SK-N-MC (cell line): ENCODE measurements at places on chromosomes 16 and 17.
A peak's percentile ranks its signal among the peaks of the same experiment; 100 is the strongest.

- DNase-seq: no peak
These were observed 166.8 kb upstream of the TBX2 start for GRCh38 chr17:61232871-61233270.

DNA sequence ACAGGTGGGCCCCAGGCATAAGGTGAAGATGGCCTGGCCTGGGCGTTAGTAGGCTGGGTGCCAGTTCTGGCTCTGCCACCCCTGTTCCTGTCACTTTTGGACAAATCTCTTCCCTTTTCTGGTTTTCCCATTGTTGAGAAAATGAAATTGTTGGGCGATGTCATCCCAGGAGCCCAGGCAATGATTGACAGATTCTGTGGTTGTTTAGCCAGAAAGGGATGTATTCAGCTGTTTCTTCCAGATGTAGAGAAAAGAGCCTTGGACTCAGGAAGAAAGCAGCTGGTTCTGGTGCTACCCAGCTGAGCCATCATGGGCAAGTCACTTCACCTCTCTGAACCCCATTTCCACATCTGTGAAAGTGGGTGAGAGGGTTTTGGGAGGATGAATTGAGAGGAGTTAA, 60.1 kb upstream of the MRTFB start:
- no peak for DNase-seq

DNA sequence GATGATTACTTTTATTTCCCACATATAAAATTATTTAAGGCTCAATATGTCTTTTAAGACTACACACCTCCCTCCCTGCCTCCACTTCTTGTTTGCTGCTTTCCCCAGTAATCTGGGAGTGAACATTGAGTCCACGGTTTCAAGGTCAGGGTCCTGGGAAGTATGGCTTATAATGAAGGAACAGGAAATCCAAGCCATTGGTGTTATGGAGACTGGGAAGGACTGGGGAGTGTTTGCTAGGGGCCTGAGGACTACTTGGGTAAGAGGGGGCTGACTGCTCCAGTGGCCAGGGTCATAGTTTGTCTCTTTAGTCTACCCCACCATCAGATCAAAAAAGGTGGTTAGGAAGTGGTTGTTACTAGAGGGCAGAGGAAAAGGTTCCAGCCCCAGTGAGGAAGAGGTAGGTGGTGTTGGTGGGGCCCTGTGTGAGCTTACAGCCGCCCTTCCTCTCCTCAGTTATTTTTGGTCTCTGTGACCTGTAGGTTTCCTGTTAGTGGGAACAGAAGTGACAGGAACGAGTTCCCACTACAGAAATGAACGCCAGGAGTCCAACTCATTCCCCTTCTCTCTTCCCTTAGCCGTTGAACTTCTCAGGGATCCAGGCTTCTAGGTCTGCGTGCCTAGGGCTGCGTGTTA, 742 bp upstream of the SLC16A13 start:
- DNase-seq: no peak

GRCh38 chr16:15773968-15774367, 82.9 kb downstream of the MYH11 start:
- DNase-seq: no peak

GRCh38 chr16:3022208-3022683, 1.5 kb downstream of the HCFC1R1 start:
- DNase-seq: no peak

- DNase-seq: no peak
These were observed 9.6 kb downstream of the DCTN5 start for GRCh38 chr16:23650674-23651416.

DNA sequence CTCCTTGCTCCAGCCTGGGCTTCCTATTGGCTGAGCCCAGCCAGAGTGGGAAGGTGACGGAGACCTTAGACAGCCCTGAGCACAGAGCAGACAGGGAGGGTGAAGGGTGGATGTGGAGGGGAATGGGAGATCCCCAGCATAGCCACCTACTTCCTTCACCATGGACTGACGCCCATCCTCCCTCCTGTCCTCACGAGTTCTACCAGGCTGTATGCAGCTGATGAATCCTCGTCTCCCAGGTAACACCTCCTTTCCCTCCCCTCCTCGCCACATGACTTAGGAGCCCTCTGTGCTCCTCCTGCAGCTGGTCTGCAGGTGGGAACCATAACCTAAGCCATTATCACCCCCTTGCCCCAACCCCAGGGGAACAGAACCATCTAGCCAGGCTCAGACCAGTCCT, 9.0 kb upstream of the CRHR1 start:
- no peak for DNase-seq

- no peak for DNase-seq
These were observed 49.4 kb upstream of the CDC42EP4 start for GRCh38 chr17:73360961-73361761.

GRCh38 chr16:85019659-85020245, 7.8 kb upstream of the KIAA0513 start:
- no peak for DNase-seq

DNA sequence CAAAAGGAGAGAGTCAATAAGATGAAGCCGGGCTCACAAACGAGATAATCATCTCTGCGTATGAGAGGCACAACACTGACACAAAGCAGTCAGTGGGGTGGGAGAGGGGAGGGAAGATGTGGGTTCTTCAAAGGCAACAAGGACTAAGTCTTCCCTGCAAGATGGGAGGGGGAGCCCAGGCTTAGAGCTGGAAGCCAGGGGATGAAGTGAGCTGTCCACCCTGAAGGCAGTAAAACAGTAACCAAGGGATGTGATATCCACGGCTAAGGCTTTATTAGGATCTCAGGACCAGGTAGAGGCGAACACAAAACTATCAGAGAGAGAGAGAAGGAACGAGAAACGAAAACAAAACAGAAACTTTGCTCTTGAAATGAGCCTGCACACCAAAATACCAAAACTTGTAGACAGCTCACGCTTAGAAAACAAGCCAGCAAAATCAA, 115.9 kb downstream of the DYNLRB2 start:
- no peak for DNase-seq

- DNase-seq: no peak
These were observed 16.1 kb downstream of the PARN start for GRCh38 chr16:14613991-14614390.

DNA sequence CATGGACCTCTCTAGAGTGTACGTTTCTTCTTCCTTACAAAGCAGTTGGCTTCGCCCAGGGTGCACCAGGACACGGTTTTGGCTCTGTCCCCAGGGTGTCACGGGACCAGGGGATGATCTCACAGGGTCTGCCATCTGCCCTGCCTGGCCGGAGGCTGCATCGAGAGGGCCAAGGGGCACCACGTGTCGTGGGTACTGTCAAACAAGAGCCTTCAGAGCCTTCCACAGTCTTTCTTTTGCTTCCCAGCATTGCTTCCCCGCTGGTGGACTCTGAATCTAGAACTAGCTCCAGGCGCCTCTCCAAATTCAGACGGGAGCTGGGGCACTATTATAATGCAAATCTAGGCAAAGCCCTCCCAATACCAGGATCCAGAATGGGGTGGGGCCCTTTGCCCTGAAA, 47.9 kb downstream of the MAPT start:
- peak; percentile 83 for DNase-seq

DNA sequence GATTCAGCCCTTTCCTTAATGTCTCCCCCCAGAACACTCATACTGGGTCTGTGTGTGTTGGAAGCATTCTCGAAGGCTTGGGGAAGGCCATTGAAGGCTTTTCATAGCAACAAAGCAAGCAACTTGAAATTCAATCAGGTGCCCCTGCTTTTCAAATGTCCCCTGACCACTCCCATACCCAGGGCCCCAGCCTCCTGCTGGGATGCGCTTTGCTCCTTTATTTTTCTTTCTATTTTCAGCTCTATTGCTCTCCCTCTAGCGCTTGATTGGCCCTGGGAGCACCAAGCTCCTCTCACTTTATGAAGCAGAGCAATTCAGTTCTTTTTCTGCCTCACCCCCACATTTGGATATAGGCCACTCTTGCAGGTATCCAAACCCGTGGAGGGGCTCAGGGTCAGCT, 92.0 kb downstream of the WSCD1 start:
- DNase-seq: no peak

DNA sequence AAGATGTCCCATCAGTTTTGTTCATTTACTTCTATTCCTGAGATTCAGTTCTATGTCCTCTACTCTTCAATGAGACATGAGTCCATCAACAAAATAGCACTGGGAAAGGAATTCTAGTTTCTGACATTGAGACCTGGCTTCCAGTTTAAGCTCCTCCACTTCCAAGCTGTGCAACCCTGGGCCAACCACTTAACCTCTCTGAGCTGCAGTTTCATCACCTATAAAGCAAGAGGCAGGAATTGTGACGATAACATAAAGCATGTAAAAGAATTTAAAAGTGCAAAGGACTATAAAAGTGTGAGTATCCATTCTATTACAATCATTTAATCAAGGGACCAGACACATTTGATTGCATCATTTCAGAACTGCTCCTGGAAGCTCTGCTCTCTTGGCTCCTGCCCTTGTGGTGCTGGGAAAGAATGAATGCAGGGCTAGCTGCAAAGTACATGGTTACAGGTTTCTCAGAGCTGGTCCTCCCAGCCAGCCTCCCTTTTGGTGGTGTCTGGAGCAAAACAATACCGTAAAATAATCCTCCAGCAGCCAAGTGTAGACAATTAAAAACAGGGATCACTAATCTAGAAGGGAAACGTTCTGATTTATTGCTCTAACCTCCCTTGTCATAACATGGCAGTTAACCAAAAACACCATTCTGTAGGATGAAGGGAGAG, 113.9 kb downstream of the VPS53 start:
- DNase-seq: no peak
